ENCODE measurements at places on chromosomes 2 and 18. TPM values are rescaled to one million over a fixed set of nuclear protein-coding genes. Genes with fewer than 3 reads are reported as not detected.

GRCh38 chr2:240391111-240392051, 44.1 kb upstream of the GPC1 start:
- peak; percentile 42 for DNase-seq

DNA sequence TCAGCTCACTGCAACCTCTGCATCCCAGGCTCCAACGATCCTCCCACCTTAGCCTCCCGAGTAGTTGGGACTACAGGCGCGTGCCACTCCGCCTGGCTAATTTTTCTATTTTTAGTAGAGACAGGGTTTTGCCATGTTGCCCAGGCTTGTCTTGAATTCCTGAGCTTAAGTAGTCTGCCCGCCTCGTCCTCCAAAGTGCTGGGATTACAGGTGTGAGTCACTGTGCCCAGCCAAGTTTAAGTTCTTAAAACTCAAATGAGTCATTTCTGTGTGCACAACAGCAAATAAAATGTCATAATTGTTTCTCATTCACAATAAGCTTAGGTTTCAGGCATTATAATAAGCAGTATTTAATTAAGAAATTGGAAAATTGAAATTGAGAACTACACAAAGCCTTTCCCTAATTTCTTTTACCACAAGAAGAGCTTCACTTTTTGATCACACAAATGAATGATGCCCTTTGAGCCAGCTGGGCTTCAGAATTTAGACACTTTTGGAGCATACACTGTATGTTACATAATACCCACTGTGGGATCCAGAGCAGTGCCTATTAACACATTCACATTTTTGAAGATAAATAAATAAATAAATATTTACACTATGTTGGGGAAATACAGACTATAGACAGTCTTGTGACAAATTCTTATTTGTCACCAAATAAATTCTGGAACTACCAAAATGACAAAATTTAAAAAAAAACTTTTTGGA, 8.6 kb upstream of the ME2 start:
- no peak for DNase-seq

DNA sequence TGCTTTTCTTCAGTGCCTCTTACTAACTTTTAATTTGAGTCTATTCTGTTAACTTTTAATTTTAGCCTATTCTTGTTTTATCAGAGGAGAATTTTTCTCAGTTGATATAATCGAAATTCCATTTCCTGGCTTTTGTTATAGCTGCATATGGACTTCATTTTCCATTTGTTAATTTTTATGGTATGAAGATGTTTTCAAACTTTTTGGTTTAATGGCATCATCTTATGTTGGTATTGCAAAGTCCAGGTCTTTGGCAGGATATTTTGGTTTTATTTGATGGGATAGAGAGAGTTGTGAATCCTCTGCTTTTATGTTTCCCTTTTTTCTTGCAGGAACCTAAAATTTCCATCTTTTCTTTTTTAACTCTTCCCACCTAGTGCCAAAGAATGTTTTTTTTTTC, 70.9 kb upstream of the RAPGEF4 start:
- DNase-seq, result no peak

GRCh38 chr18:77392321-77392720, 142.7 kb downstream of the GALR1 start:
- no peak for DNase-seq

GRCh38 chr18:60445341-60445740, 72.8 kb upstream of the MC4R start:
- no peak for DNase-seq

ANKRD39 gene
- 30.9 TPM for total RNA-seq

CACNB4 gene
- 0.20 TPM for total RNA-seq

REG3A gene
- total RNA-seq, result not detected

TMEFF2 gene
- total RNA-seq, result not detected

RTKN gene
- 1.1 TPM for total RNA-seq

NCKAP1 gene
- total RNA-seq, result 6.2 TPM
